ENCODE measurements at places on chromosomes 11 and 22.

DNA sequence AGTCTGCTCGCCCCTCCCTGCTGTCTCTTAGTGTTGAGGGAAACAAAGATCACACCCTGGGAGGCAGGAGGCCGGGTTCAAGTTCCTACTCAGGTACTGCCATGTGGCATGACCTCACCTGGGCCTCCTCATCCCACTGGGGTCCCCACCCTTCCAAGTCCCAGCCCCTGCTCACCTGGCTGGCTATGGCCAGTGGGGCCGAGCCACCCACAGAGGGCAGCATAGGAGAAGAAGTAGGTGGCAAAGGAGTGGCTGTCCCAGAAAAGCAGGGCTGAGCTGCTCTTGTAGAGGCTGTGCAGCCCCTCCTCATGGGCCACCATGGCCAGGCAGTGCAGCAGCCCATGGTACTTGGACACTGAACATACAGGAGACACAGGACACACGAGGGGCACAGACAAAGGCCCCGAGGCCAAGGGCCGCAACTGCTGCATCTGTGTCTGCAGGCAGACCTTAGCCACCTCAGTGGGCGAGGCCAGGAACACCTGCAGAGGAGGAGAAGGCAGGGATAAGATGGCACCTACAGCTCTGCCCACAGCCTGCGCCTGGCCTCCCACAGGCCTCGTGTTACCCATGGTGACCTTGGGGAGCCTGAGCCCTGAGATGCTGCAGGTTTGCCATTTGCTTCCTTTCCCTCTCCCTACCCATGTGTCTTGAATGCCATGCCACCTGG lies 50.6 kb upstream of the MPEG1 start:
- DNase-seq, result peak; percentile 16

- peak; percentile 72 for DNase-seq
These were observed at the start of gene CPT1A for GRCh38 chr11:68841718-68842426. Gene CPT1A, minus strand, starts transcription at chr11:68841916. Its CDS starts 26,442 bp downstream, at chr11:68815474.

DNA sequence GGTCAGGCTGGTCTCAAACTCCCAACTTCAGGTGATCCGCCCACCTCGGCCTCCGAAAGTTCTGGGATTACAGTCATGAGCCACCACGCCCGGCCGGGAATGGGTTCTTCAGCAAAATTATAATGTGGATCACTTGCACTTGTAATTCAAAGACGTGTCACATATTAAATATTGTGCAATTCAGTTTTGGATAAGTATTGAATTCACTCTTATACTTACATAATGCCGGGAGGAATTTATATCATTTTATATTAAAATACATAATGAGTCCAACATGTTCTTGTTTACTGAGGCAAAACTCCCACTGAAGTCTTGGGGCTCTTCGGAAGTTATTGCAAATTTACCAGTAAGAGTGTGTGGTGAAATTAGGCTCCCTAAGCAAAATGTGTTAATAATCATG lies 635.2 kb upstream of the LUZP2 start:
- no peak for DNase-seq

DNA sequence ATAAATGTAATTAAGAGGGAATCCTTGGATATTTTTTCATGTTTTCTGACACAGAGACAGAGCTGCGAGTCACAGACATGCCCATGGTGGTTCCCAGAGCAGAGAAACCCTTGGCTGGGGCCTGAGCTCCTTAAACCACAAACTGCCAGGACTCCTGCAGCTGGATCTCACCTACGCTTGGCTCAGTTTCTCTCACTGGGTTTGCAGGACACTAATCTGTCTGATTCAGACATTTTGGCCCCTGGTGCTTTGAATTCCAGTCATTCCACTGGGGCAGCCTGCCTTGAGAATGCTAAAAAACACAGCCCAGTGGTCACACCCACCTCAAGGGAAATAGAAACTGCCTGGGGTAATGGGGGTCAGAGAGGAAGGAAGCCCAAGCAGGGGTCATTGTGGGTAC lies 122.6 kb downstream of the CCDC81 start:
- peak; percentile 82 for DNase-seq

- DNase-seq, result peak; percentile 8
These were observed 119.1 kb upstream of the LRRC4C start for GRCh38 chr11:41578421-41579051.

DNA sequence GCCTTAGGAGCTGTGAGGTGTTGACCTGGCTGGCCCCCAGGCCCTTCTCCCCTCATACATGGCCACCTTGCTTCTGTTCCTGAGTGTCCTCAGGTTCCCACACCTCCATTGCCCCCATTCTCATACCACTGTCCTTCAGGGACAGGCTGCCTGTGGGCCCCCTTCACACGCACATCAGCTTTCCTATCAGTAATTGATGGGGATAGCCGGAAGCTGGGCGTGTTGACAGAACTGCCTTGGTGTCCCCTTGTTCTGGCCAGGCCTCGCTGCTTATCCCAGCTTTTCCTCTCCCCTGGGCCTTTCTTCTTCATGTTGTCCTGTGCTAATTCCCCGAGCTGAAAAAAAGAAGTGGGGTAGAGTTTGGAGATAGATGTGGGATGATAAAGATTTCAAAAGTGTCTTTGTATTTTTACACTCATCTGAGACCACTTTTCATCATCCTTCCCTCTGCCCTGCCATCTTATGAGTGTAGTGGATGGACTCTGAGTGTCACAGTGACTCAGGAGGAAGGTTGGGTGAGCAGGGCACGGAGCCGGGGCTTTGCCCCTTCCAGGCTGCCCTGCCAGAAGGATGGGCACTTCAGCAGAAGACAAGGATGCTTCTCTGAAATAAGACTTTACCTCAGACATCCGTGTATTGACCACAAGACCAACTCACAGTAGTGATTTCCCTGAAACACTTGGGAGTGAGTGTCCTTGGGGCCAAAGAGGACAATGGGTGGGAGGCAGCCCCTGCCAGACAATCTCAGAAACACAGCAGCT lies 42.8 kb downstream of the MED15 start:
- no peak for DNase-seq

DNA sequence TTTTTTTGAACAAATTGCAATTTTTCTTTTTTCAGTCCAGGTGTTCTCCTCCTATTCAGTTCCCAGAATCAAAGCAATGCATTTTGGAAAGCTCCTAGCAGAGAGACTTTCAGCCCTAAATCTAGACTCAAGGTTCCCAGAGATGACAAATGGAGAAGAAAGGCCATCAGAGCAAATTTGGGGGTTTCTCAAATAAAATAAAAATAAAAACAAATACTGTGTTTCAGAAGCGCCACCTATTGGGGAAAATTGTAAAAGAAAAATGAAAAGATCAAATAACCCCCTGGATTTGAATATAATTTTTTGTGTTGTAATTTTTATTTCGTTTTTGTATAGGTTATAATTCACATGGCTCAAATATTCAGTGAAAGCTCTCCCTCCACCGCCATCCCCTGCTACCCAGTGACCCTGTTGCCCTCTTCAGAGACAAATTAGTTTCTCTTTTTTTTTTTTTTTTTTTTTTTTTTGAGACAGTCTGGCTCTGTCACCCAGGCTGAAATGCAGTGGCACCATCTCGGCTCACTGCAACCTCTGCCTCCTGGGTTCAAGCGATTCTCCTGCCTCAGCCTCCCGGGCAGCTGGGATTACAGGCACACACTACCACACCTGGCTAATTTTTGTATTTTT lies 6.2 kb upstream of the UBE4A start:
- DNase-seq, result no peak

GRCh38 chr22:48088926-48089536 lies 1326.6 kb downstream of the TBC1D22A start:
- DNase-seq, result no peak

DNA sequence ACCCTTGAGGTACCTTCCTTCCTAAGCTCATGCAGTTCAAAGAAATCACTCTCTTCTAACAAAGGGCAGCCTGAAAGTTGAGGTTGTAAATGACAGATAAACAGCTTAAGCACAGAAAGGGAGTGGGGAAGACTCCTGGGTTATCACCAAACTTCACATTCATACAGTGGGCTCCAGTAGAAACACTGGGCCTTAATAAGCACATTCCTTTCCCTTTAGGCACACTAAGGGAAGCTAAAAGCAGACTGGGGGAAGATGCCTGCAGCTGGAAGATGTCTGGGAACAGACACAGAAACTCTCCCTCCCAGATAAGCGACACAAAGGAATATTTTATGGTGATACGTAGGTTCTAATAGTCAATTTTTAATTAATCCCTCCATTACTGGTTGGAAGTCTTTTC lies 350.3 kb upstream of the MPPED2 start:
- DNase-seq, result no peak

GRCh38 chr11:125663910-125664309 lies 16.7 kb downstream of the ACRV1 start:
- peak; percentile 23 for DNase-seq

- DNase-seq, result no peak
These were observed 589.5 kb downstream of the OPCML start for GRCh38 chr11:132942611-132943356.

GRCh38 chr11:131691181-131692041 lies 321.0 kb downstream of the NTM start:
- DNase-seq, result peak; percentile 58

GRCh38 chr11:69131644-69132300 lies 24.0 kb upstream of the SMIM38 start:
- peak; percentile 78 for DNase-seq

- DNase-seq, result peak; percentile 64
These were observed 118.1 kb downstream of the BBOX1 start for GRCh38 chr11:27158456-27159334.

DNA sequence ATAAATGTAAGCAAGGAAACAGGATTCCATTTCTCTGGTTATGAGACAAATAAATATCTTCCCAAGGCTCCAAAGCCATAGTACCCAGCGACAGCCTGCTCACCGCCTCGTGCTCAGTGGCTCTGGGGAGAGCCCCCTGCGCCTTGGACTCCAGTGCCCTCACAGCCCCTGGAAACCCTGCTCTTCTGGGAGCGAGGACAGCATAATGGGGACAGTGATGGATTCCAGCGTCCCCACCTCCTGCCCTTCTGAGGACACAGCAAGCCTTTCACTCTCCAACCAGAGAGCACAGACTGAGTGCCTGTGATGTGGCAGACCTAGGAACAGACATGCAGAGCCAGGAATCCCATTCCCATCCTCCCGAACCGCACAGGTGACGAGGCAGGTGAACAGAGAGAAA lies 660.8 kb downstream of the TBC1D22A start:
- no peak for DNase-seq

DNA sequence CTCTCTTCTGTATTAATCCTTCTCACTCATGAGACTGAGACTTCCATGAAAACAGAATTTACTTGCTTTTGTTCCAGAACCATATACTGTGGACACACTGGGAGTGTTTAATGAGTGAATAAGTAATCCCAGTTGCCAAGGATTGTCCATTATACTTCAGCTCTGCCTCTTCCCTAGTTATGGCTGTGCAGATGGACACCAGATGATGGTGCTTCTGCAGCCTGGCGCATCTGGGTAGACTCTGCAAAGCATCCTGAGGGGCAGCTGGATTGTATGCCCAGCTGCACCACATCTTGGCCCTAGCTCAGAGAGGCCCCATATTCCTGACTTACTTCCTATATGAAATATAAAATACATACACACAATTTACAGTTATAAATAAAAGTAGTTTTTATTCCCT lies 43.5 kb downstream of the DBX1 start:
- no peak for DNase-seq

- no peak for DNase-seq
These were observed 3.1 kb downstream of the TRMU start for GRCh38 chr22:46338636-46339035.

- DNase-seq, result no peak
These were observed 4.4 kb downstream of the HPS4 start for GRCh38 chr22:26479043-26479791.

DNA sequence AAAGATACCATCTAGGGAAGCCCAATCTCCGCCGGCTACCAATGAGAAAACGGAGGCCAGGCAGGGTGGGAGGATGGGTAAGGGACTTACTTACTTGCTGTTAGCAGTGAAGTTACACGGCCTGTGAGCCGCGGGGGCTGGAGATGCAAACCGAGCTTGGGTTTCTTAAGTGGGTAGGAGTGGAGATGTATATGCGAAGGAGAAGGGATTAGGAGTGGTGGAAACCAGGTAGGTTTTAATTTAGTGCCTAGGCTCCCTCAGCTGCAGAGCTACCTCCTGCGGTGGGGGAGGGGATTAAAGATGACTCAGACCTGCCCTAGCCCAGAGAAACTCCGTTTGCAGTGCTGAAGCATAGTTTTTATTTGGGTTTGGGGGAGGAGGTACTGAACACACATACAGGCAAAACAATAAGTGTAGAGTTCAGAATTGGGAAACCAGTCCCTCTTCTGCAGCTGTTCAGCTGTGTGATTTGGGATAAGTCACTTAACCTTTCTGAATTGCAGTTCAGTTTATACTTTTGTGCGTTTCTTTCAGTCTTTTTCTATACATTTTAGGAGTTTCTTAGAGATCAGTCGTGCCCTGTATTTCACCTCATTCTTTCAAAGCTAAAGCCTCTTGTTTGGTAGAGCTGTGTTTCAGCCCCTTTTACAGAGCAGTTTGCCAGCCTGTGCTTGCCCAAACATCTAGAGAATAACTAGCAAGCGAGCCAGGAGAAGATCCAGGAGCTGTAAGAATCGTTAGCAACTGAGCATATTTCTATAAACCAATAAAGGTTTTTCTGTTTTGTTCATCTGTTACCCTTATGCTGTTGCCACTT lies 596 bp upstream of the TNRC6B start:
- DNase-seq, result peak; percentile 74

- no peak for DNase-seq
These were observed 91.9 kb downstream of the CTTN start for GRCh38 chr11:70490208-70490607.

DNA sequence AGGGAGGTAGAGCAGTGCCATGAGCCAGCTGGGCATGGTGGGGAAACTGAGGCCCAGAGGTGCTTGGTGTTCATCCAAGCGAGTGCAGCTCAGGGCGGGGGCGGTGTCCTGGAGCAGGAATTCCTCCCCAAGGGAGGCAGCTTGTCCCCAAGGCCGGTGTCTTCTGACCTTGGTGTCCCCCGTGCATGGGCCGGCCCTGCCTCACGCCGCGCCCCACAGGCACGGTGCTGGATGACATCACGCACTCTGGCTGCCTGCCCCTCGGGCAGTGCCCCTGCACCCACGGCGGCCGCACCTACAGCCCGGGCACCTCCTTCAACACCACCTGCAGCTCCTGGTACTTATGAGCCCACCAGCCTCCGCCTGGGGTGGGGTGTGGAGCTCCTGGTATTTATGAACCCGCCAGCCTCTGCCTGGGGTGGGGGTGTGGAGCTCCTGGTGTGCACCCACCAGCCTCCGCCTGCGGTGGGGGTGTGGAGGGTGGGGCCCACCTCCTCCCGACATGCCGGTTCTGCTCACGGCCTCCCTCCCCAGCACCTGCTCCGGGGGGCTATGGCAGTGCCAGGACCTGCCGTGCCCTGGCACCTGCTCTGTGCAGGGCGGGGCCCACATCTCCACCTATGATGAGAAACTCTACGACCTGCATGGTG lies 6.7 kb downstream of the MUC5B start:
- DNase-seq, result no peak

DNA sequence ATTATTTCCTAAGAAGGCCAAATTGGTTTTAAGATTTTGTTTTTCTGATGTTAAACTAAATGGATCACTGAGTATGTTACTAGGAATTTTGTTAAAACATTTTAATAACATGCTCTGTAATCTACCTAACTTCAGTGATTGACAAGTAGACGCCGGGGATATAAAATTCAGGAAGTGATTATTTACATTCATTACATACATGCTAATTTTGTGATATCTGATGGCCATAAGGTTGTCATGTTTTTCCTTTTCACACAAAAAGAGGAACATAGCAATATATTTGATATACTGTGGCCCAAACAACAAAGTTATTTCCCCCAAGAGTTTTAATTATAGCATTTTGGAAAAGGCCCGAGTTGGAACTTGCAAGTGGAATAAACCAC lies 12.1 kb downstream of the SCUBE1 start:
- DNase-seq, result no peak

GRCh38 chr11:68412593-68413475 lies 47.7 kb upstream of the PPP6R3 start:
- no peak for DNase-seq

All from mammary epithelial cell (primary cell).